ENCODE measurements at places on chromosomes 1 and 21.

GRCh38 chr1:20870718-20871117 lies 83.6 kb upstream of the HP1BP3 start:
- ATAC-seq: no peak

DNA sequence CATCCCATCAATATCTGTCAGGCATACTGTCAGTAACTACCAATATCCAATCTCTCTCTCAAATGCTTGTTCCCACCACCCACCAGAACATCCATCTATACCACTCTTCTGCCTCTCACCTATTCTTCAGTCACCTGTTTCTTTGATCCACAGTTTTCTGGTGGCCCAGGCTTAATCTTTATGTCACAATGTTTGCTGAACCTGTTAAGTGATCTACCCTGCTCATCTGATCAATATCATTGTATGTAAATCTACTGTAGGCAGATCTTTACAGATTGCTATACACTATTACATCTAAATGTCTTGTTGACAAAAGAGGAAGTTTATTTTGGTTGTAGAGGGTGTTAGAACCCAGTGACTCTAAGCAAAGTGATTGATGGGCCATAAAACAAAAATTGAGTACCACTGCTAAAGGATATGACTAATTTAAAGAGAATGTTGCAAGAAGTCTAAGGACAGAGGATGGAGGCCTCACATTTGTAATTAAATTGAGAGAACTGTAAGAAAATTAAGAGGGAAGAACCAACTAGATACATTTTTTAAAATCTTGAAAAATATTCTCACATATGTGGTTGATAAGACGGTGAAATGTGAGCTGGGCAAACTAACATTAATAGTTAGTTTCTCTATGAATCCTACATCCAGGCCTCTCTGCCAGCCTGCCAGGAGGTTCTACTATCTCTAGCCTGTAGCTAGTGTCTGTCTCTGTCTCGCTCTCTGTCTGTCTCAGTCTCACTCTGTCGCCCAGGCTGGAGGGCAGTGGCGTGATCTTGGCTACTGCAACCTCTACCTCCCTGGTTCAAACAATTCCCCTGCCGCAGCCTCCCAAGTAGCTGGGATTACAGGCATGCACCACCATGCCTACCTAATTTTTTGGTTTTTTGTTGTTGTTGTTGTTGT lies 34.1 kb downstream of the EGLN1 start:
- peak; percentile 36 for ATAC-seq

DNA sequence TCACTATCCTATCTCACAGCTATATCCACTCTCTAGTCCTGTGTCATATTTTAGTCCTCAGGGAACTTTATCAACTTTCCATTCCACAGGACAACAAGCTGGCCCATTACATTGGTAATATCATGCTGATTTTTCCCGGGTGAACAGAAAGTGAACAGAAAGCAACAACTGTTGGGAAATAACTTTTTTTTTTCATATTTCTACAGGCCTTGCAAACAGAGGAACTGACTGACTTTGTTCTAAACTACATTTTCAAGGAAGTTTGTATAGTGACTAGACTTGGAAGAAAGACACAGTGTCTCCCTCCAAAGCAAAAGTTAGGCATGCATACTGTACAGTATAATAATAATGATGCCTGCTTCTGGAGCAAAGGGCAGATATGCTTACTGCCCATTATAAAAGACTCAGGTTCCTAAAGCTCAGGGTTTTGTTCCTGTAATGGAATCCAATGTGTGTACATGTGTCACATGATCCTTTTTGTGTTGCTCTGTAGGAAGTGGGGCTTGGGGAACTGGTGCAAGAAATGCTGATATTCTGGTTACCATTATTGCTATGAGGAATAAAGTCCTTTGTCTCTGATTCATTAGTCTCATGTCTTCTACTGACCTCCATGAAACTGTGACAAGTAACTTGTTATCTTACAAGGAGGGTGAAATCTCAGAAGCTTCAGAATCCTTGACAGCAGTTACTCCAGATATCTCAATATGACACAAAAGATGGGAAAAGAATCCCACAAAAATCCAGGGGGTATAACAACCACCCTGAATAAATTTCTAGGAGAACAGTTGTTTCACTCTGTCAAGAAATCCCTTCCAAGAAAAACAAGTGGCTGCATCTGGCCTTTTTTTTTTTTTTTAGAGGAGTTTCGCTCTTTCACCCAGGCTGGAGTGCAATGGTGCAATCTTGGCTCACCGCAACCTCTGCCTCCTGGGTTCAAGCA lies 17.7 kb upstream of the NTPCR start:
- ATAC-seq: no peak

- ATAC-seq: no peak
Observed at GRCh38 chr1:225685476-225686176, 32.7 kb upstream of the ENAH start.

GRCh38 chr1:63041660-63042059 lies 257.7 kb downstream of the ATG4C start:
- no peak for ATAC-seq

- no peak for ATAC-seq
Observed at GRCh38 chr1:201545851-201546492, 7.0 kb downstream of the NAV1 start.
